Astrocyte of the hippocampus (primary cell): ENCODE measurements at places on chromosomes 11 and 22.

DNA sequence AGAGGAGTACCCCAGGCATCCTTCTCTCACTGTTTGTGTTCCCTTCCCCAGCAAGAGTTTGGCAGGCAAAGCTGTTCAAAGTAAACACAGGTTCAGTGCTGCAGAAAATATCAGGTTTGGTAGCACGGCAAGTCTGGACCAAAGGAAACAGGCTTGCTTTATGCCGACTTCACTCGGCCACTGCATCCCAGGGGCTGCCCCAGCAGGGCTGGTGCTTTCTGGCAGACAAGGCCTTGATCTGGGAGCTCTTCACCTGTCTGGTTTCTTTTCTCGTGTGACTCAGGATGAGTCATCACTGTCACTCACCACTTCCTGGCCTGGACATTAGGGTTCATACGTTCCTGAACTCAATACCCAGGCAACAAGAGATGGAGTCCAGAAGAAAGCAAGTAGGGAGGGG, 52.6 kb upstream of the NAV2 start:
- DNase-seq, result peak; percentile 74

DNA sequence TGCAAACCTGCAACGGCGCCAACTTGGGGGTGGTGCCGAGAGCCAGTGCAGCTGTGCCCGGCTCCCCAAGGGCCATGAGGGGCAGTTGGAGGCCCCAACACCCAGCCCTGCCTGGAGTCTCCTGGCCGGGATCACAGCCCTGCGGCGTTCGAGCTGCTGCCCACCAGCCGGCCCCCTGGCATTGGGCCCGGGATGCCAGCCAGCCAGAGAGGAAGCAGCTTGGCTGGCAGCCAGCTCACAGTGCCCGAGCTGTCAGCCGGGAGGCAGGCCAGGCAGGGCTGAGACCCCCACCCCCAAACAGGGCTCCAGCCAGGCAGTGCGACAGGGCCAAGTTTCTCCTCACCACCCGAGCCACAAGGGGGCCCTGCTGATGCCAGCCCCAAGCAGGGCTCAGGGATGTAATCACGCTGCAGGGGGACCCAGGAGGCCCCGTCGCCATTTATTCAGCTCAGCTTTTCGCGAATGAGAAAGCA, 26.0 kb upstream of the TCF20 start:
- DNase-seq, result peak; percentile 65

DNA sequence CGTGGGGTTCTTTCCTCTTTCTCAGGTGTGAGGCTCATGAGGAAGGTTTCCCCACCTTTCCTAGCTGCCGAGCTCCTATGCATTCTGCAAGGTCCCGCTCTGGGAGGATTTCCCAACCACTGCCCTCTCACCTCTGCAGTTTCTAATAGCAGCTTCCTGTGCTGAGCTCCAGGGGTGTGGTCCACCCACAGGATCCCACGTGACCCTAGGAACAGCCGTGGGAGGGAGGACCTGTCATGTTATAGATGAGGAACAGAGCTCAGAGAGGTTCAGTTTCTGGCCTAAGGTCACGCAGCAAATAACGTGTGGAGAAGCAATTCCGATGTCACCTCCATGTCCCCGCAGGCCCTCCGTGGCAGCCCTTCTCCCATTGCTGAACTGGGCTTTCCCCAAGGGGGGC, 38.5 kb downstream of the FLRT1 start:
- no peak for DNase-seq

GRCh38 chr11:36375353-36376008, 79.4 kb downstream of the PRR5L start:
- no peak for DNase-seq
